ENCODE measurements at places on chromosomes 12 and 14. TPM values are rescaled to one million over a fixed set of nuclear protein-coding genes. Genes with fewer than 3 reads are reported as not detected.
A peak's percentile ranks its signal among the peaks of the same experiment; 100 is the strongest.

Gene LRP10
- polyA plus RNA-seq: 43.5 TPM

Gene SERPINA12
- polyA plus RNA-seq: not detected

Gene GPR135
- polyA plus RNA-seq: 4.4 TPM

DNA sequence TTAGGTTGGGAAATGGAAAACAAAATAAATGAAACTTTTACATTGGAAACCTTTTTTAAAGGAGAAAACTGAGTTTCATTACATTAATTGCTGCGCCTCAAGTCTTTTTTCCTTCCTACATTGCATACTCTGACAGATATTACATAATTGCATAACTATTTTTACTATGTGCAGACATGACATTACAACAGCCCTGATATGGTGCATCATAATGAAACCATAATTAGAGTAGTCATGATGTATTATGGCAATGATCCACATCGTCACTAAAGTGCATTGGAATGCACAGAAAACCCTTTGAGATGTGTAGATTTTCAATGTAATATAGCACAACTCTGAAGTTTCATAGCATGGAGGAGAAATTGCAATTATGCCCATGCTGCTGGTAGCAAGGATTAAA, 217.8 kb upstream of the NPAS3 start:
- DNase-seq: peak; percentile 59

GRCh38 chr12:76952995-76953394, 74.2 kb upstream of the CSRP2 start:
- DNase-seq: no peak

GRCh38 chr14:33805593-33805992, 145.3 kb downstream of the EGLN3 start:
- no peak for DNase-seq

GRCh38 chr14:99402950-99403349, 77.7 kb downstream of the SETD3 start:
- no peak for DNase-seq

DNA sequence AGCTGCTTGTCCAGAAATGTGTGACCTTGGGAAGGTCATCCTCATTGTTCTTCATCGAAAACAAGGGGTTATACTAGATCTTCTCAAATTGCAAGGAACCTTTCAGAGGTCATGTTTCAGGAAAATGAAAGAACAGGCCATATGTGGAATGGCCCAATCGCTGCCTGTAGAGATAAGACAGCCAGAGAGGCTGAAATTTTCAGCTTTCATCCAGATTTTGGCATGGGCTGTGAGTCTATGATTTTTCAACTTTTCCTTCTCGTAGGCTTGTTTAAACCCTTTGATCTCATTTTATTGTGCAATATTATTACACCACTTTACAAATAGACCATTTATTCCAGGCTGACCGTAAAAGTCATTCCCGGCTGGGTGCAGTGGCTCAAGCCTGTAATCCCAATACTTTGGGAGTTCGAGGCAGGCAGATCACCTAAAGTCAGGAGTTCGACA, 17.1 kb upstream of the ATXN2 start:
- DNase-seq: no peak

GRCh38 chr12:6470375-6471163, at the start of gene VAMP1:
Gene VAMP1, minus strand, starts transcription at chr12:6470677. Its CDS starts 146 bp downstream, at chr12:6470531.
- peak; percentile 97 for DNase-seq

Measured in muscle of back (tissue), 13 donors.